ENCODE measurements at places on chromosomes 13 and 19.

GRCh38 chr13:51956717-51957116, 54.5 kb downstream of the ATP7B start:
- no peak for DNase-seq

DNA sequence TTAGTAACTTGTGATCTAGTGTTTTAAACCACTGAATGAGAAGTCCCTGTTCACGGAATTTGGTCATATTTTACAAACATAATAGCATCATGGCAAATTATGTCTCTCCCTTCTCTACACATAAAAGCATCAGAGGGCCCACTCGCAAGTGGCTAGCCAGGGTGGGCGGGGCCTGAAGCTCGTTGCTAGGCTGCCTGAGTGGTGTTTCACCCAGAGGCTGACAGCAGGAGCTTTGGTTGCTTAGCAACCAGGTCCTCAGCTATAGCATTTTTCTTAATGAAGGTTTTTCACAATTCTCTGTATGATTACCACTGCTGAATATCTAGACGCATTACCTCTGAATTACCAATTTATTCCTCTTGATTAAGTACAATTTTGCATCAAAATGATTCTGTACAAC, 126.5 kb downstream of the NALCN start:
- DNase-seq: peak; percentile 29

DNA sequence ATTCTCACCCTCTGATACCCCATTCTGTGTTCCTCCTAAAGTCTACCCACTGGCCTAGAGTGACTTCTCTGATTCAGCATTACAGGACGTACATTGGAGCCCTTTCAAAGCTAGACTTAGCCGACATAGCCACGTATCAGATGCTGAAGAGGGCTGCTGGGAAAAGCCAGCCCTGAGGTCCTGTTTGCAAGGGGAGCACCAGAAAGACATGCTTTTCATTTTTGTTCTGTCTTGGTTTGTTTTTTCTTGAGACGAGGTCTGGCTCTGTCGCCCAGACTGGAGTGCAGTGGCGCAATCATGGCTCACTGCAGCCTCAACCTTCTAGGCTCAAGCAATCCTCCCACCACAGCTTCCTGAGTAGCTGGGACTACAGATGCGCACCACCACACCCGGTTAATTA, 6.3 kb upstream of the ZSWIM4 start:
- peak; percentile 70 for DNase-seq

DNA sequence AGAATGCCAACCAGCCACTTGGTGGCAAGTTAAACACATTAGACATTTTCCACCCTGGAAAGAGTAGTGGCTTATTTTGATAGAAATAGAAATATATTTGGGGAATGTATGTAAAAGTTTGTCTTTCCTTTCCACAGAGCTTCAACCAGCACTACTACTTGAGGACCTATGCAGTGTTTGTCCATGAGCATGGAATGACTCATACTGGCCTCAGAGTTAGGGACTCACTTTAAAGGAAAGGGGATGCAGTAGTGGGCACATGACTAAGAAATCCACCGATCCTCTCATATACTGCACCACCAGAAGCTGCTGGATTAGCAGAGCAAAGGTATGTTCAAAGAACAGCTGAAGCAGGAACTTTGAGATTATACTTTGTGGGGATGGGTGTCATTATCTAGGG, 62.6 kb downstream of the LACC1 start:
- peak; percentile 9 for DNase-seq

DNA sequence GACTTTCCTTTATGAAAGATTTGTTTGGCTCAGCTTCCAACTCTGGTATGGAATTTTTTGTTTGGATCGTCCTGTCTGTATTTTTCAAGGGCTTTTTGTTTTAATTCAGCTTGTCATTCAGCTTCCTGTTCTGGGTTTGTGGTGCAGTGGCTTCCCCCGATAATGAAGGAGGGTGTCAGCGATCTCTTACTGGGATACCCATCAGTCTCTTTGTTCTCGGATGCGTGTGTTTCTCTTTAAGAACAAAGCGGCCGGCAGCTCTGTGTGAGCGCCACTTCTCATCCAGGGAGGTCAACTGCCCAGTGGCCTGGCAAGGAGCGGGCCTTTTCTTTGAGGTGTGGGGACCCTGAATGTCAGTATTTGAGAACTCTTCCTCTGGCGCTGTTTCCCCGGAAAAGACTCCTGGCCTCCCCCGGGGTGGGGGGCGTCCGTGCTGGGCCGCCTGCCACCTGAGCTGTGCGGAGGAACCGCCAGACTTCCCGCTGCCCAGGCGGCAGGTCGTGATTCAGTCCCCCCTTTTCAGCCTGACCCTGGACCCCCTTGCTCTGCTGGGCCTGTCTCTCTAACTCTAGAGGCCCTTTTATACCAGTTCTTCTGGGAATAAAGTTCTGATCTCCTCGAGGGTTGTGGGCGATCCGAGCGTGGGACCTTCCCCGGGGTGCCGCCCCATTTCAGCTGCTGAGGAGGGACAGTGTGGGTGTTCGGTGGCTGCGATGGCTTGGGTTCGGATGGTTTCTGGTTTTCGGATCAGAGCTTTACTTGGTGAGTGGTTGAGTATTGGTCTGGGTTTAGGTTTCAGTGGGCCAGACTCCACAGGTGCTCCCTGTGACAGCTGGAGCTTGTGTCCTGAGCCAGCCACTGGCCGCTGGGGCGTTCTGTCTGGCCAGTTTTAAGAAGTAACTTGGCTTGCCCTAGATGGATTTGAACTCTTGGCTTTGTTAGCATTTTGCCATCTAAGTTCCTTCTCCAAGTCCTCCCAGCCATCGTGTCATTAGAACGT, 3.4 kb downstream of the SF3A2 start:
- peak; percentile 45 for DNase-seq

GRCh38 chr19:51687791-51688670, 5.1 kb upstream of the SPACA6 start:
- DNase-seq: peak; percentile 79

GRCh38 chr19:31595521-31595920, 246.3 kb upstream of the TSHZ3 start:
- no peak for DNase-seq

Data from EL (cell line).